ENCODE measurements at places on chromosomes 5 and 9.

GRCh38 chr9:136251264-136252115 lies 5.9 kb upstream of the QSOX2 start:
- no peak for DNase-seq

GRCh38 chr5:2653991-2654390 lies 97.5 kb downstream of the IRX2 start:
- no peak for DNase-seq

GRCh38 chr5:6446626-6447309 lies 1.9 kb upstream of the UBE2QL1 start:
- no peak for DNase-seq

DNA sequence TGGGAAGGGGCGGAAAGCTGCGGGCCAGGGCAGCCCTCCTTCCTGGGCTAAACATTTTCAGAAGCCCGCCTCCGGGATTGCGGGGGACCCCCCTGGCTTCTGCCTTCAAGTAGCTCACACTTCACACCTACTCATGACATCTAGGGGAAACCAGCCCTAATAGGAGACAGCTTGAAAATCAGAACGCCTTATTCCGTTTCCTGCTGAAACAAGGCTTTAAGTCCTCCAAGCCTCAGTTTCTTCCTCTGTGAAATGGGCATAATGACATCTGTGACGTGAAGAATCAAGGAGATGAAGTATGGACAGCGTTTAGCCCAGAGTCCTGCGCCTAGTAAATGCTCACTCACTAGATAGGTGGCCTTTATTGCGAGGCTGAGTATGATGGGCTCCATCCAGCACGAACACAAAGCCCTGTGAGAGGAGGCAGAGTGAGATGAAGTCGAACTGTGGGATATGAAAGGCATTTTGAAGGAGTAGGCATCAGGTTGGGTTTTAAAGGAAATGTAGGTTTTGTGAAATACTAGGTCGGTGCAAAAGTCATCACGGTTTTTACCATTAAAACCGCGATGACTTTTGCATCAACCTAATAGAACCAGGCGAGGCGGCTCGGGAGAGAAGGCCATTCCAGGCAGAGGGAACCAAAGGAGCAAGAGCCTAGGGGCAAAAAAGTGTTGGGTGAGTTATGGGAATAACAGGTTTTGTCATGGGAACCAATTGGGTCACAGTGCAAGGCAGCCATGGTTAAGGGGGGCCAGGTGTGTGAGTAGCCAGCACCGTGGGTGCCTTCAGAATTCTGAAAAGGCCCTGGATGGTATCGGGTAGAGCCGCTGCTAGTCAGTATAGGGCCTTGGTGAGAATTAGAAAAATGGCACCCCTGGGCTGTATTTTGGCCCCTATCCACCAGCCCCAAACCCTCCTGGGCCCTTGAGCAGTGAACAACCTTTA lies 1.0 kb upstream of the TSC1 start:
- DNase-seq: no peak

- DNase-seq: no peak
These were observed 2.7 kb upstream of the PTAR1 start for GRCh38 chr9:69762527-69762926.

DNA sequence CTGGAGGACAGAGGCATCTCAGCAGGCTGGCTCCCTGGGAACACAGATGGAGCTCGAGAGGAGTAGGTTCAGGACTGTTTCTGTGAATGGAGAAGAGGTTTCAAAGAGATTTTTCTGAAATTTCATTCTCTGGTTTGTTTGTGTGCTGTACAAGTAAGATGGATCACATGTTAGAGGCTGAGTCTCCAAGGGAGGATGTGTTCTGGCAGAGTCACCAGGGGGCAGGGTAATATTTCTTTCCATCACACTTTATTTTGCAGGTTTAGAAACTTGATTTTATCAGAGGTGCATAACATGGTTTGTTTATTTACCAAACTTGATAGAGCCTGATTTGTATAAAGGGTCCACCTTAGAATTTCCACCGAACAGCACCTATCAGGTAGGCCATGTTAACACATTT lies 69.2 kb upstream of the ARL15 start:
- DNase-seq: no peak

DNA sequence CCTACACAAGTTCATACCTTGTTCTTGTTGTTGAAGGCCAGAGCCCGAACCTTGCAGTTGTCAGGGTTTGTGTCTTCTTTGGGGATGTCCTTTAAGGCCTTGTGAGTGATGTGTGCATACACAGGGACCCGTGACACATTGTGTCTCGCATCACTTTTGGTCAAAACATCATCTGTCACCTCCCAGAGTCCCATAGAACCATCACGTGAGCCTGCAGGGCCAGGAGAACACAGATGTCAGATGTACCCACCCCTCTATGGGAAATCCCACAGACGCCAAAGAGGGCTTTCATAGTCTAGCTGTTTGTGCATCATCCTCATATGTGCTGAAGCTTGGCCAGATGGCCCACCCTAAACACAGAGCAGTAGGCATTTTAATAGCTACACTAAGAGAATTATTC lies 28.2 kb downstream of the DCAF12 start:
- no peak for DNase-seq

DNA sequence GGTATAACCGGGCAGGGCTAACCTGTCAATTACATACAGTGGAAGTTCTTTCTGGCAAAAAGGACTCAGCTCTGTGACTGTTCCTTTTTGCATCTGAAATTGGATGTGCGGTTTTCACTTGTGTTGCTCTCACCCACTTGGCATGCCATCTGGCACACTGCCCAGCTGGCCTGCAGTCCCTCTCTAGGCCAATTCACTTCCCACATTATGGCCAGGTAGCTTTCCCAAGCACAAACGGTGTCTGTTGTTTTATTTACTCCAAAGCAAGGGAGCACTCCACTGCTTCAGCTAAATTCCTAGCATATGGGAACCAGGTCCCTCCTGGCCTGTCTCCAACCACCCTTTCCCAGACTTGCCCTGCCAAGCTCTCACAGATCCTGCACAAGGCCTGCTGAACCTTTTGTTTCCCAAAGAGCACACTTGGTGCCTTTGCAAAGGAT lies 132.5 kb downstream of the SEMA6A start:
- DNase-seq: peak; percentile 98

GRCh38 chr5:173331956-173332479 lies 3.8 kb upstream of the STC2 start:
- peak; percentile 79 for DNase-seq

GRCh38 chr5:960551-960950 lies 48.1 kb upstream of the NKD2 start:
- no peak for DNase-seq

DNA sequence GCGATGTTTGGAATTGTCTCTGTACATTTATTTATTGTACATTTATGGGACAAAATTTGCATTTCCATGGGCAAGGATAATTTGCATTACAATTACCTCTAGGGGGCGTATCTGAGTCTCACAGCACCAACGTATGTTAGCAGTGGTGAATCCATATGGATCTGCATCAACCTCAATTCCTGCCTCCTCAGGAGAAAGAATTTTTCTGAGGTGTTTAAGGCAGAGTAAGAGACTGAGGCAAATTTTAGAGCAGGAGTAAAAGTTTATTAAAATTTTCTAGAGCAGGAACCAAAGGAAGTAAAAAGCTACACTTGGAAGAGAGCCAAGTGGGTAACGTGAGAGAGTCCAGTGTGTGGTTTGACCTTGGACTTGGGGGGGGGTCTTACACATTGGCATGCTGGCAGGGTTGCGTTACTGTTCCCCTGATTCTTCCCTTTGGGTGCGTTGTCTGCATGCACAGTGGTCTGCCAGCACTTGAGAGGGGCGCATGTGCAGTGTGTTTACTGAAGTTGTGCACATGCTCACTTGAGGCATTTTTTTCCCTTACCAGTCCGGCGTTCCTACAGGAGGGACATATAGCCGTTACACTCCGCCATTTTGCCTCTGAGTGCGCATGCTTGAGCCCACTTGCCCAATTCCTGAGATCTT lies 21.0 kb upstream of the RAB14 start:
- DNase-seq: no peak

GRCh38 chr9:6576987-6577386 lies 68.5 kb downstream of the GLDC start:
- peak; percentile 49 for DNase-seq

GRCh38 chr5:78661691-78662090 lies 13.1 kb upstream of the LHFPL2 start:
- DNase-seq: no peak

GRCh38 chr9:70529377-70529776 lies 114.9 kb upstream of the KLF9 start:
- DNase-seq: no peak

DNA sequence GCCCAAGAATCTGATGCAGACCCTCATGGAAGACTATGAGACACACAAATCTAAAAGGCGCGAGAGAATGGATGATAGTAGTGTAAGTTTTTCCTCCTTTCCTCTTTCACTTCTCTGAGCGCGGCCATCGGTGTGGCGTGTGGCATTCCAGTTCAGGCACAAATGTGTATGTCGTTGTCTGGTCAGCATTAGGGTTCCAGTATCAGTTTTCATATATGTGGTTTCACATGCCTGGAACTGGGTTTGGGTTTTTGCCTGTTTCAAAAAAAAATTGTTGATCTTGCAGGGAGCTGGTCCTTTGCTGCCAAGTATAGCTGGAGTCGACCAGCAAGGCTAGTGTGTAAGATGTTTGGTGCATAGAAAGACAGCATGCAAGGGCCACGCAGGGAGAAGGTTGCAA lies 51.5 kb downstream of the C9orf152 start:
- DNase-seq: no peak

- no peak for DNase-seq
These were observed 666.9 kb upstream of the KLF4 start for GRCh38 chr9:108156270-108156998.

DNA sequence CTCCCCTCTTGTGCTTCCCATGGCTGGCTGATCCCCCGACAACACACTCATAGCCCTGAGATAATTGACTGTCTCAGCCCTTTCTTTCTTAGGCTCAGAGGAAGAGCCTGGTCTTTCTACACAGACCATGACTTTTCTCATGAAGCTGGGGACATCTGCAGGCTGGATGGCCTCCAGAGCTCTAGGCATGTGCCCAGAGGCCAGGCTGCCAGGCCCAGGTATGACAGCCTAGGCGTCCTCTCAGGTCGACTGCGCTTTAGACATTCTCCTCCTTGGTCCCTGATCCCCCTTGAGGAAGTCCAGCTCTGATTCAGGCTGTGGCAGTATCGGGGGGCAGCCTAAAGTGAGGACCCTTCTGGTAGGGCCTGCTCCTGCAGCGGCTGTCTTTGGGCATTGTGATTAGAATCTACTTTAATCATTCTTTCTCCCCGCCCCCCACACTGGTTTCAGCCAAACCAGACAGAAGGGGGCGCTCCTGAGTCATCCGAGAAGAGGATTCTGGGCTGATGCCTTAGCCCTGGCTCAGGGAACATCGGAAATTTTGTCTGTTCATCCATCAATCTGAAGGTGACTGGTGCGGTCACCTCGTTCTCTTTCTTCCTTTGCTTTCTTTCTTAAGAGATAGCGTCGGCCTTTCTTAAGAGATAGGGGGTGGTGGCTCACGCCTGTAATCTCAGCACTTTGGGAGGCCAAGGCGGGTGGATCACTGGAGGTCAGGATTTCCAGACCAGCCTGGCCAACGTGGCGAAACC lies 66.5 kb upstream of the HSPA9 start:
- no peak for DNase-seq

DNA sequence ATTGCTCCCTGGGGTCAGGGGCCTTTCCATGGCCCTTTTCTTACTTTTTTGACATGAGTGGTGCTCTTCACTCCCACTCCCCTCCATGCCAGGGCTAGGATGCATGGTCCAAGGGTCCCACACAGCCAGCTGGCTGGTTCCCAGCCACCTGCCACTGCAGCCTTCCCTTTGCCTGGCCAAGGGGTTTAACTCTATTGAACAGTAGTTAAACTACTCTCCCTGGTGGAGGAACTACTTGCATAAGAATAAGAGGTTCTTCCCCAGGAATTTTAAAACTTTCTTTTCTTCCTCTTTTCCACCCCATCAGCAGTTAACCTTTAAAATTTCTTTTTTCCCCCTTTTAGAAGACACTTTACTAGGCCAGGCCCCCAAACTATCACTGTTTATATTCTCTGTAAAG lies 1532.8 kb upstream of the ACO1 start:
- no peak for DNase-seq

DNA sequence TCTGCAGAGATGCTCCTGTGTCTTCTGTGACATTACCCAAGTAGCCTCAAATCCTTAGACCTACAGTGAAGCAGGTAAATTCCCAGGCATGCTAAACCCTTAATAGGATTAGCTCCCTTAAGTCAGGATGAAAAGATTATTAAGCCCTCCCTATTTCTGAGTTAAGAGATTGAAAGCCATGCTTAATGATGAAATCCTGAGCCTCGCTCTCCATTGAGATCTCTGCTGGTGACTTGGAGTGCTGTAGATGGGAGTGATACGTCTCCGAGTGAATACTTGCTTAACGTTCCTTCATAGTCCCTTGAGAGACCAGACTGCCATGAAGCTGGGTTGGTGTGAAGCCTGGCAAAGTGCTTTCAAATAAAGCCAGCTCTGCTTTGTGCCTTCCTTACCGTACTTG lies 34.2 kb downstream of the AOPEP start:
- DNase-seq: no peak

GRCh38 chr5:118705959-118706667 lies 282.2 kb downstream of the DTWD2 start:
- DNase-seq: no peak

GRCh38 chr9:105967797-105968196 lies 273.5 kb downstream of the TMEM38B start:
- DNase-seq: no peak

- no peak for DNase-seq
These were observed 363.4 kb upstream of the ZNF608 start for GRCh38 chr5:125109816-125110215.

- DNase-seq: no peak
These were observed 2036.0 kb upstream of the C9orf72 start for GRCh38 chr9:29609282-29609681.

DNA sequence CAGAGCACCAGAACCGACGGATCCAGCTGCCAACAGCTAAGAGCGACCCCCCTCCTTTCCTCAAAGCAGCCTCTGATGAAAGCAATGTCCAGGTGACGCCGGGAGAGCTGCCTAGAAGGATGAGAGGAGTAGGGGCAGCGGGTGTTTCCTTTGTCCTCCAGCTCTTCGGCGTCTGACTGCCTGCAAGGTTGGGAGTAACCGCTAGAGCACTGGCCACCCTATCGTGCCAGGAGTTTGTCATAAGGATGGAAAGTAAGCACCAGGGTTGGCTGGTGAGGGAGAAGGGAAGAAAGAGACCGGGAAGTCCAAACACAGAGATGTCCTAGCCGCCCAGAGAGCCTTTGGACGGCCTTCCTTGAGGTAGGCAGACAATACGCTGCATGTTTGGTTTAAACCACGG lies 10.8 kb downstream of the MRPL36 start:
- no peak for DNase-seq
